ENCODE measurements at places on chromosomes 6 and 20.

DNA sequence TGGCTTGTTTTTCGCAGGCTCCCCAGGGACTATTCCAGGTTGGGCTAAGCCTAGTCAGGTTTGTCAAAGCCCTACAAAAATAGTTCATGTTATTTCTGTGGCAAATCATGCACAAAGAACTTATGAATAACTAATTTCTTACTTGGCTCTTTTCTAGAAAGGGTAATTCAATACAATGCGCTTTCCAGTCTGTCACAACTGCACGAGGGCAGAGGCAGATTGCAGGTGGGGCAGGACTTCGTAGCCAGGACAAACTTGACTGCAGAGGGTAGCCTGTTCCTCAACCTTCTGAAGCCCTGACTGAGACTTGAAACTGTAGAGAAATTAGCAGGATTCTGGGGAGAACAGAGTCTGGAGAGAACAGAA lies 253.5 kb downstream of the QKI start:
- no peak for DNase-seq

DNA sequence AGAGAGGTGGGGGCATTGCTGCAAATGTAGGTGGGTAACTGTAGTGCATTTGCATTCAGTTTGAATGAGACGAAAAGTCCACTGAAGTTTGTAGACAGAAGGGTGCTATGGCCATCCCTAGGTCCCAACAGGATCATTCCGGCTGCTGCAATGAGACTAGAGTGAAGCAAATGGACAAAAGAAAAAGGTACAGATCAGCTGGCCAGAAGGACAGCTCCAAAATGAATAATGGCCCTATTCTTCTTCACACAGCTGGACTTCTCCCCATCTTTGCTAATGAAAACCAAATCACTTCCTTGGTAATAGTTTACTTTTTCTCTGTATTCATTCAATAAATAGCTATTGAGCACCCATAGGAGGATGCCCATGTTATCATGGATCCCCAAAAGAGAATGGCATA lies 56.4 kb upstream of the TPD52L1 start:
- DNase-seq, result no peak

DNA sequence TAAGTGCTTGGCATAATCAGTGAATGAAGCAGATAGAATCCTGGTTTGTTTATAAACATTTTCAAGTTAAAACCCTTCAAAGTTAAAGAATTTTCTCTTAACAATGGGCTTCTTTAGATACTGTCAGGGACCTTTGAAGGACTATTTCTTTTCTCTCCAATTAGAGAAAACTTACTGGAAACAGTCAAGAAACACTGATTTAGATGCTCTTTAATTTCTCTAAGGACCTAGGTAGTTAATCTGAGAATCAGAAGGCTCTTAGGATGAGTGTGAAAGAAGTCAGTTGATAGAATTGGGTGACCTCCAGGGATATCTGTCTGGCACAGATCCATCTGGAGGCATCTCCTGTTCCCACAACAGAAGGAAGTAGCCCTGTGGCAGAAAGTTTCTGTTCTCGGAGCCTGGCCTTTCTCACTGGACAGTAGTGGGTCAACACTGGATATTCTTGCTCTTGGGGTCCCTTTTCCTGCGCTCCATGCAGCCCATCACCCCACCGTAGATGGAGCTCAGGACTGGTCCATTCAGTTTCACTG lies 22.5 kb downstream of the KIAA0408 start:
- DNase-seq, result no peak

DNA sequence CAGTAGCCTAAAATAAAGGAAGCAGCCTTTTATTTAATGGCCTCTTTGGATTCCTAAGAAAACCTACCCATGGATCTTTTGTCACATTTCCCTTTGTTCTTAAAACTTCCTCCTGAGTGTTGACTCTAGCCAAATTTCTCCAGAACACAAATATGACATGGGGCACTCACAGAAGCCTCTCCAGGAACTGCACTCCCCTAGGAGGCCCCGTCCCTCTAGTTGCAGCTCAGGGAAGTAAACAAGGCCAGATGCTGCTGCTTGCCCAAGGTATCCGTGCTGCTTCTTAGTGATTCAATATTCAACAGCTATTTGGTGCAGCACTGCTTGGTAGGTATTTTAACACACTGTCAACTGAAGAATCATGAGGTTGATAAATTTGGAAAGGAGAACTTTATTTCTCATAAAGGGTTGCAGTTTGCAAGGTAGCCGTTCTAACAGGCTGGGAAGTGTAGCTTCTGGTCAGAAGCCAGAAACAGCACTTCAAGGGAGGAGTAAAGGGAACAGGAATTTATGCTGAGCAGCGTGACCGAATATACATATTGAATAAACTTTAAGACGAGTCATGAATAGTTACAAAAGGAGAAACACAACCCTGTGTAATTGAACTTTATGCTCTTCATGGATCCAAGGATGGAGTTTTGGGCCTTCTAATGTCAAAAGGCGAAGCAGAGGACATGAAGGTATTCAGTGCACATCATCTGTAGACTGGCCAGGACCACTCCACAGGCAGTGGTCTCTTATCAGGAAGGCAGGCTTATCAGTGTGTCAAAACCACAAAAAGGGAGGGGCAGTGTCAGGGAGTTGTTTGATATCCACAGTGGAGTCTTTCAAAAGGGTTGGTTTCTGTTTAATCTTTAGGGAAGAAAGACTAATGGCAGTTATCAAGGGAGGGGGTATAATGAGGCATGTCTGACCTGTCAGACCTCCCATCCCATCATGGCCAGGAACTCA lies 63.3 kb downstream of the CD24 start:
- no peak for DNase-seq

DNA sequence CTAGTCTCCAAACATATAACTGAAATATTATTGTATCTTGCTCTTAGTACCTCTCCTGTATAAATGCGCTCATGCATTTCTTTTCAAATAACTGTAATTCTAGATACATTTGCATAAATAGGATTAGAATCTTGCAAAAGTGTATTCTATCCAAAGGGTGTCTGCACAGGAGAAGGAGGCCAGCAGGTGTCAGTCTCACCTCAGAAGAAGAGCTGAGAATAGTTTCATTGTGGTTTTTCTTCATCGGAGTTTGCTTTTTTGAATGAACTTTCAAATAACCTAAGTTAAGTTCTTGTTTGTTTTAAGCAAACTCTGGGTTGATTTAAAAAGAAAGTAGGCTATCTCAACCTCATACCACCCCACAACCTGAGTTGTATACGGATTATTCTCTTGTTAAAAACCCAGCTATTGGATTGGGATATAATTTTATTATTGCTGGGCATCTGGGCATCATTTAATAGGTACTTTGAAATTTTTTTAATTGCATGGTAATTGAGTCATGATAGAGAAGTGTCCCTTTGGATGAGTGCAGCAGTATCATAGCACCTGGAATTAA lies 125.0 kb upstream of the MLIP start:
- no peak for DNase-seq

DNA sequence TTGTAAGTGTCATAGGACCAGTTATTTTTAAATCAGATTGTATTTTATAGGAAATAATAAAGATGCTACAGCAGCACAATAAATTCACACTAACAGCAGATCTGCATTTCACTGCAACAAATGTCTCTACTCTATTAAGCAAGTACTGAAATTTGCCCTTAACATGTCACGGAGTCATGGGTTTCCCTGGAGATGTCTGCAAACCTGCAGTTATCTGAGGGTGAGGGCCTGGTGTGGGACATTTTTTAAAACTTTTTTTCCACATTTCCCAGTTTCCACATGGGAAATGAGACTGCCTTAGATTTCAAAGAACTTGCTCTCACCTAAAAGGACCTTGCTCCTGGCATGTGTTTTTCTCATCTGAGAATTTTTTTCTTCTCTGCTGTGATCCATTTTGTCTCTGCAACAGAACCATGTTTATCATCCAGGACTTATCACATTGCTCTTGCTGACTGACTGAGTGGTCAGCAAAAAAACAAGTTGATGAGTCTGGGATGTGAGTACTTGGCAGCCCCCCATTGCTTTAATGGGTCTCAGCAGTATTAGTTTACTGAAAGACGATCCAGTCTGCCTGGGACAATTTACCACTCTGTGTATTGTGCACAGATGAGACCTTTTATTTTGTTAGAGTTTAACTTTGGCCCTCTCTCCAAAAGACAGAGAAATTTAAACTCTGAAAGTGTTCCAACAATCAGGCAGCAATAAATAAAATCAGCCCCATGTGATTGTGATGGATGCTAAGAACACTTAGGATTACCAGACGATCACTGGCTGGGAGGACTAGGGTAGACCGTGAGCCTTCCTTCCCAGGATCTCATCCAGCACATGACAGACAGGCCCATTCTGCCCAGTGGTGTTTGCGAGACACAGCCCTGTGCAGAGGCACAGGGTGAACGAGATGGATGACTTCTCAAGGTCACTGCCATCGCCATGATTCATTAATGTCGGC lies 268.8 kb downstream of the BTBD9 start:
- DNase-seq, result no peak

DNA sequence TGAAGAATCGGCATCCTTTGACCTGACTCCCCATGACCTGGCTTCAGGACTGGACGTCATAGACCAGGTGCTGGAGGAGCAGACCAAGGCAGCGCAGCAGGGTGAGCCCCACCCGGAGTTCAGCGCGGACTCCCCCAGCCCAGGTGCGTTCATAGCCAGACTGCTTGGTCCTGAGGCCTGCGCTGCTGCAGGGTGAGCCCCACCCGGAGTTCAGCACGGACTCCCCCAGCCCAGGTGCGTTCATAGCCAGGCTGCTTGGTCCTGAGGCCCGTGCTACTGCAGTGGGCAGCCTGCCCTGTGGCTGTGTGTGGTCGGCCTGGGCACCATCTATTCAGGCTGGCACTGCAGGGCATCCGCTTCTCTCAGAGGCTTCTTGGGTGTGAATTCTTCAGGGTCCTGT lies 15.8 kb downstream of the RTEL1 start:
- DNase-seq, result no peak

- DNase-seq, result no peak
These were observed 16.9 kb upstream of the TGM2 start for GRCh38 chr20:38181971-38182370.

- no peak for DNase-seq
These were observed 46.1 kb upstream of the UNC93A start for GRCh38 chr6:167244991-167245390.

DNA sequence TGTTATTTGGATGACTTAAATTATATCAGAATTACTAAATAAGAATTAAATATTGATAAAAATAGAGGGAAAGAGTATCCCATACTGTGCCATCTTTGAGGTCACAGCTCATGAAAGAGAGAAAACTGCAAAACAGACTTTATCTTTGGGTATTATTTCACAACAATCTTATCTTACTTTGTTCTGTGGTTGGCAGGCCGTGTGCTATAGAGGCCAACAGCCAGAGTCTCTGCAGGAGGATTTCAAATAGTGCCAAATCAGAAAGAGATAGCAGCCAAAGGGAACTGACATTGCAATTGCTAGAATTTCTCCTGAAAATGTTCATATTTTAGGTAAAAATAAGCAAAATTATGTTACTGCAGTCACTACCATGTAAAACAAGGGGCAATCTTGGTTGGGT lies 354.2 kb downstream of the GRIK2 start:
- DNase-seq, result no peak

DNA sequence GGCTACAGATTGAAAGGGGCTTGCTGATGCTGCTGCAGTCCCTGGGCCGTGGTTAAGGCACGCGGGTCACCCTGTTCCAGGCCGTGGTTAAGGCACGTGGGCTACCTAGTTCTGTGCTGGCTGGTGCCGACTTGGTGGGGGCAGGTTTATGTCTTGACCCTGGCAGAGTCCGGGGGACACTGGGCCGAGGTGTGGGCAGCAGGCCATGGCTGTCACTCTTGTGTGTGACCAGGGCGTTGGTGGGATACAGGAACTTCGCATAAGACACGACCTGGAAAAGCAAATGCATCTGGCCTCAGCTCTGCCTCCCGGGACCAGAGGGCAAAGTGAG lies 6.4 kb downstream of the RPS21 start:
- DNase-seq, result no peak

- no peak for DNase-seq
These were observed 7.4 kb upstream of the RBCK1 start for GRCh38 chr20:400454-401275.

DNA sequence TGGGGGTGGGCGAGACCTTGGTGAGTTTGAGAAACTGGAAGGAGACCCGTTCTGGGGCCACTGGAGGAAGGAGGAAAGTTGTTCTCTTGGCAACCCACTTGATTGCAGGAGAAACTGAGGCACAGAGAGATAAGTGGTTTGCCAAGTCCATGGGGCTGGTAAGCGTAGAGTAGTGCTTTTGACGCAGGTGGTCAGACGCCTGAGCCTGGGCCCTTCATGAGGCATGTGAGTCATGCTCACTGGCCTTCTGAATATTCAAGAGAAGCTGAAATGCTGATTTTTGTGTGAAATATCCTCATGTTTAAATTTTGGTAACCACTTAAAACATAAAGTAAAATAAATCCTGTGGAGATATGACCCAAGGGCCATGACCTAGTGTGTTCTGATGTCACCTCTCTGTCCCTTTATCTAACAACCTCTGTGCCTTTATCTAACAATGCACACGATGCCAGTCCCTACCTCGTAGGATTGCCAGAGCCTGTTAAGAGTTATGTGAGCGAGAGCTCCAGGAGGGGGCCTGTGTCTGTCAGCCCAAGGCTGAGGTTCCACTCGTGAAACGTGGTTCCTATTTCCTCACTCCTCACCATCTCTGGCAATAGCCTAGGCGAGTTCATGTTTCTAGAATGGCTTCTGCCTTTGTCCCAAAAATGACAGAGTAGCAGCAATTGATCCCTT lies 32.8 kb upstream of the PMEPA1 start:
- DNase-seq, result no peak

GRCh38 chr6:46653439-46654195 lies 842 bp downstream of the SLC25A27 start:
- DNase-seq, result no peak

- DNase-seq, result no peak
These were observed 46.4 kb upstream of the SLC35B3 start for GRCh38 chr6:8481727-8482126.

GRCh38 chr20:56828402-56828801 lies 199.3 kb downstream of the TFAP2C start:
- no peak for DNase-seq

DNA sequence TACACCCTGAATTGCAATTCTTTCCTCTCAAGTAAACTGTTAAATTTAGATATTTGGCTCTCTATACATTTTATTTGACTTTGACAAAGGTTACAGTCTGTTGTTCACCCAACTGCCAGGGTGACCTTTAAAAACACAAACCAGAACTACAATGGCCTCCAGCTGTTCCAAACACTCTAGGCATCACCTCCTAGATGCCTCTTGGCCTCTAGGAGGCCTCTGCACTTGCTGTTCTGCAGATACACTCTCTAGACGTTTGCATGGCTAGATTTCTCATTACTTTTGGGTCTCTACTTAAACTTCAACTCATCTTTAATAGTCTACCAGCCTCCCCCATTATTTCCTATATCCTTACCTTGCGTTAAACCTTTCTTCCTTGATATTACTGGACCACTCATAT lies 102.8 kb upstream of the BEND3 start:
- no peak for DNase-seq

GRCh38 chr20:43955750-43956191 lies 41.1 kb downstream of the TOX2 start:
- no peak for DNase-seq

- no peak for DNase-seq
These were observed 14.2 kb downstream of the FAM83B start for GRCh38 chr6:54860739-54861138.

GRCh38 chr20:60959971-60960370 lies 292.1 kb upstream of the CDH4 start:
- DNase-seq, result no peak

GRCh38 chr6:162379757-162380409 lies 347.7 kb downstream of the PRKN start:
- no peak for DNase-seq

Measured in suprapubic skin (tissue), 4 donors.